ENCODE measurements at places on chromosomes 4 and X. TPM values are rescaled to one million over a fixed set of nuclear protein-coding genes. Genes with fewer than 3 reads are reported as not detected.

DNA sequence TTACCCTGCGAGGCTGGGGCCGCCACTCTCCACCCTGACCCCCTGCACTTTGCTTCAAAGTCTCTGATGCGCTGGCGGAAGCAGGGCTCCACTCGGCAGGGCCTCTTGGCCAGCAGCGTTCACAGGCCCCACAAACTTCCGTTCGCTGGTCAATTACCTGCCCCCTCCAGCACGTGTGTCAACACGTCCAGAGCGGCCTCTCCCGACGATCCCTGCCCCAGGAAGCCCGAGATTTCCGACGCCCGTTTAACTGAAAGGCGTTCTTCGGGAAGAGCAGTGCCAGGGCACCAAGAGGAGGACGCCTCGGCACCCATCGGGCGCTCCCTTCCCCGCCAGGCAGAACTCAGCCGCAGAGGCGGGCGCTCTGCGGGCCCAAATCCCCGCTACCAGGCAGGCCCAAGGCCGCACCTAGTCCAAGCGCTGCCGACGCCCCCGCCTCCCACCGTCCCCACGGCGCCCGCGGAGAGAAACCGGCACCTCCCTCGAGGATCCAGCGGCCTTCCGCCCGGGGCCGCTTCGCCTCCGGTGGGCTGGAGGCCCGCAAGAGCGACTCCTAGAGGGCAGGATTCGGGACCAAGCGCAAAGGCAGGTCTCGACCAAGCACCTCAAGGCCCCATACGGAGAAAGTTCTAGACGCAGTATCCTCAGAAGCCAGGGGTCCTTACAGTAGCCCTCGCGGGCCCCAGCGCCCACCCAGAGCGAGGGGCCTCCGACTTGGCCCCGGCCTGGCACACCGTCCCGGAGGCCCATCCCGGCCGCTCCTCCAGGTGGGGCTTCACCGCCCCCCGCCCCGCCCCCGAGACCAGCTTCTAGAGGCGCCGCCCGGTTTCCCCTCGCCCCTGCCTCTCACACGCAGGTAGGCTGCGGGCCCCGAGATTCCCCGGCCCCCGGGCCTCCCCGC, 586 bp downstream of the BCAP31 start:
- peaks cover 12% of the 10 kb centered on the region for H3K36me3 ChIP-seq
- peaks cover 50% of the 10 kb centered on the region for H3K4me1 ChIP-seq
- peak overlapping the region; percentile 35 for H3K27ac ChIP-seq
- peak; percentile 44 for DNase-seq
- peak overlapping the region; percentile 41 for H3K4me3 ChIP-seq

GRCh38 chr4:87133183-87133582, 87.2 kb downstream of the KLHL8 start:
- peaks cover 7% of the 10 kb centered on the region for H3K36me3 ChIP-seq
- no peaks in the 10 kb centered on the region for H3K27me3 ChIP-seq
- no peak for DNase-seq
- no peaks in the 10 kb centered on the region for H3K4me1 ChIP-seq
- H3K4me3 ChIP-seq, result no peak overlapping the region

DNA sequence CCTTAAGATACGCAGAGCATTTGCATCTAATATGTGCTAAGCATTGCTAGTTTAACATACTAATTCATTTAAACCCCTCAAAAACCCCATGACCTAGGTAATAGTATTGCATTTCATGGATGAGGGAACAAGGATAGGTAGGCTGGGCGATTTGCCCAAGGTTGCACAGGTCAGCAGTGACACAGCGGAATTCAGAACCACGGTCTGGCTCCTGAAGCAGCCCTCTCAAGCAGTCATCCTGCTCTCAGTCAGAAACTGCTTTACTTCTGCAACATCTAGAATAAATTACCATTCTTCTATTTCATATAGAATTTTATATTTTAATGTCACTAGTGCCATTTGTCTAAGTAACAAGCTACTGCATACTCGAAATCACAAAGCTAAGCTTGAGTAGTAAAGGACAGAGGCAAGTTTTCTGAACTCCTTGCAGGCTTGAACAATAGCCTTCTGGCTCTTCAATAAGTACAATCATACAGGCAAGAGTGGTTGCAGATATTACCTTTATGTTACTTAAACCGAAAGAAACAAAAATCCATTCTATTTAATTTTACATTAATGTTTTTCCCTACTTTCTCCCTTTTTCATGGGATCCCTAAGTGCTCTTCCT, 555 bp upstream of the SPP1 start:
- no peaks in the 10 kb centered on the region for H3K4me1 ChIP-seq
- no peak for DNase-seq
- H3K36me3 ChIP-seq, result no peaks in the 10 kb centered on the region
- no peak overlapping the region for H3K27ac ChIP-seq
- H3K27me3 ChIP-seq, result no peaks in the 10 kb centered on the region

- DNase-seq, result no peak
- H3K4me3 ChIP-seq, result no peak overlapping the region
- peaks cover 10% of the 10 kb centered on the region for H3K36me3 ChIP-seq
- H3K27me3 ChIP-seq, result no peaks in the 10 kb centered on the region
Observed at GRCh38 chr4:139524062-139524631, 31.9 kb downstream of the SETD7 start.

GRCh38 chrX:11446336-11446735, 153.1 kb downstream of the AMELX start:
- peaks cover 6% of the 10 kb centered on the region for H3K27me3 ChIP-seq
- no peaks in the 10 kb centered on the region for H3K4me1 ChIP-seq
- H3K36me3 ChIP-seq, result no peaks in the 10 kb centered on the region
- DNase-seq, result no peak

DNA sequence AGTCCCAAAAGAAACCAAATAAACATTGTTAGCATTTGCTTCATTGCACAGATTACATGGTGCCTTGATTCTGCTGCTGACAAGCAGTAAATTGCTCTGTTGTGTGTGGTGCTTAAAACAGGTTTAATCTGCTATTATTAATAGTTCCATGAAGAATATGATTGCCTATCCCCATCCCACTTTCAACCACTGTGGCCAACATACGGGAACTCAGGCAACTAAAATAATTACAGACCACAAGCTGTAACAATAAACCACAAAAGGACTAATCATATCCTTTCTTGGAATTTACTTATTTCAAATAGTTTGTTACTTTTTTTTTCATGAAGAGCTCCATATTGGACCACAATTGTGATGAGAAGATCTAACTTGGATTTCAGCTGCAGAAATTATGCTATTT, 131.5 kb downstream of the PACRGL start:
- H3K27me3 ChIP-seq, result no peaks in the 10 kb centered on the region
- no peak overlapping the region for H3K4me3 ChIP-seq
- no peak overlapping the region for H3K27ac ChIP-seq
- no peaks in the 10 kb centered on the region for H3K4me1 ChIP-seq
- no peak for DNase-seq

GRCh38 chr4:4333265-4333706, 43.2 kb downstream of the ZBTB49 start:
- DNase-seq, result no peak
- H3K27ac ChIP-seq, result no peak overlapping the region
- H3K36me3 ChIP-seq, result no peaks in the 10 kb centered on the region
- H3K27me3 ChIP-seq, result no peaks in the 10 kb centered on the region

GRCh38 chrX:10769696-10770619, 149.6 kb upstream of the MID1 start:
- no peaks in the 10 kb centered on the region for H3K4me1 ChIP-seq
- no peaks in the 10 kb centered on the region for H3K36me3 ChIP-seq
- peak; percentile 31 for DNase-seq

Gene KLF8
- 9.7 TPM for total RNA-seq

Gene HAND2
- total RNA-seq, result 0.20 TPM
